Fibroblast of skin of scalp (primary cell): ENCODE measurements at places on chromosomes 1 and 21.

GRCh38 chr1:202274611-202275010 is 67.1 kb downstream of the UBE2T start:
- peak; percentile 47 for DNase-seq

DNA sequence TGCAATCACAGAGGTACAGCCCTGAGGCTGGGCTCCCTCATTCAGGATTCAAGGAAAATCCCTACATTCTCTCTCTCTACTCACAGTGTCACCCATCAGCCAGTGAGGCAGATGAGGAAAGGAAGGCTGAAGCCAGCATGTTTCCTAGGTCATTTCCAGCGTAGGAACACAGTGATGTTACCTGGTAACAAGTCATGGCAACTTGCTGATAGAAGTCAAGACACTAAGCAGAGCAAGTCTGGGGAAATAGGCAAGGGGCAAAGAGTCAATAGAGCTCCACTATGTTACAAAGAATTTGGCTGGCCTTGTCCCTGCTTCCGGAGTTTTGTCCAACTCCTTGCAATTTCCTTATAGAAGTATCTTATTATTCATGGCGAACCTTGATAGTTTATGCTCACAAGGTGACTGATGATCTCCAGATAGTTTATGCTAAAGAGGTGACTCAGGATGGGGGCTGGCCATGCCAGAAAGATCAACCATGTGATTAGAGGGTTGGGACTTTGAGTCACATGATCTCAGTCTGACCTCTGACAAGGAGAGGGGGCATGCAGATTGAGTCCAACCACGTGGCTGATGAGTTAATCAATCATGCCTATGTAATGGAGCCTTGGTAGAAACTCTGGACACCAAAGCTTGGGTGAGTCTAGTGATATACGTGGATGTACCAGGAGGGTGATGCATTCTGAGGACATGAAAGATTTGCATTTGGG is 51.1 kb downstream of the SUSD4 start:
- no peak for DNase-seq

- DNase-seq: no peak
Observed at GRCh38 chr21:27759091-27759659, 792.3 kb upstream of the ADAMTS5 start.

DNA sequence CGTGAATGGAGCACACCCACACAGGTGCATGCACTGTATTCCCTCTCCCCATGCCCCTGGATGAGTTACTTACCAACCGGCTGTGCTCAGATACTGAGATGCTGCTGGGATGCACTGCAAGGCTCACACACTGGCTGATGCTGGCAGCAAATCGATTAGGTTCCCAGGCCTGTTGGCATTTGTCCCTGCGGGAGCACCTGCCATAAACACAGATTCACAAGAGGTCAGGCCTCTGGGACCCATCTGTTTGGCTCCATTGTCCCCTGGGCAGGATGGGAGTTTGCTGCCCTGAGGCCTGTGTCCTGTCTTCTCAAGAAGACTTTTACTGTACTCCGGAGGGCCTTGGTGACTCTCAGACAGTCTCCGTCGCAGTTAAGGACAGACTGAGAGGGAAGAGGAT is 145.4 kb downstream of the PLXNA2 start:
- no peak for DNase-seq

DNA sequence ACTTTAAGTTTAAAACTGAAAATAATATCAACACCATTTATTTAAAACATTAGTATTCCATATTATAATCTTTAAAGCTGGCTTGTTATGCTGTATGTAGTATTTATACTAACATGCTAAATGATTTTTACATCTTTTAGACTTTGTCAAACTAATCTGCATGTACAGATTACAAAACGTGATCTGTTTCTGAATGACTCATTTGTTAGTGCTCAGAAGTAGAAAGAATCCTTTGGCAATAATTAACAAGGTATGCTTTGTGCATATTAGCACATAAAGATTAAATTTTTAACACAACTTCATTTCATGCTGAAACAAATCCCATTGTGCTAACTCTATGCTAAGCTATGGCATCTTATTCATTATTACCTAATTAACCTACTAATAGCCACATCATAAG is 242.4 kb downstream of the BARHL2 start:
- no peak for DNase-seq

- peak; percentile 68 for DNase-seq
Observed at GRCh38 chr1:240508950-240509349, 103.0 kb downstream of the GREM2 start.

GRCh38 chr1:82994616-82995263 is 1004.2 kb downstream of the TTLL7 start:
- peak; percentile 51 for DNase-seq

DNA sequence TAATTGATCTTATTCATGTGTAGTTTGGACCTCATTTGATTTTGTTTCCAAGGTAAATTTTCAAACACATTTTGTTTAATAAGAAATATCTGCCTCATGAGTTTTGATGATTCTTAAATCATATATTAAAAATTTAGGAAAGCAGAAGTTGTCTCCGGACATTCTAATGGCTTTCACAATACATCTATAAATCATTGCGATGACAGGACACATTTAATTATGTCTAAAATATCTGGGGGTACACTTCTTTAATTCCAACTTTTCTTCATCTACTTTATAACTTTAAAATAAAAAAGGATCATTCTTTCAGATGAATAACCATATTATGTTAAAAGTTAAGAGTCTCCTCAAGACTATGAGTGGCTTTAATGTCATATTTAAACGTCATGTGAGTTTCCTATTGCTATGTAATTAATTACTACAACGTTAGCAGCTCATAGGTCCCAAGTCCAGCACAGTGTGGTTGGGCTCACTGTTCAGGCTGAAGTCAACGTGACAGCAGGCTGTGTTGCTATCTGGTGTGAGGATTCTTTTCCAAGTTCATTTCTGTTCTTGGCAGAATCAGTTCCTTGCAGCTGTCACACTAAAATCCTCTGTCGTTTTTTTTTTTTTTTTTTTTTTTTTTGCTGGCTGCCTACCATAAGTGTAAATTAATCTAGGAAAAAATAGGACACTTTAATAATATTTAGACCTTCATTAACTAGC is 893.5 kb downstream of the LTN1 start:
- peak; percentile 7 for DNase-seq

DNA sequence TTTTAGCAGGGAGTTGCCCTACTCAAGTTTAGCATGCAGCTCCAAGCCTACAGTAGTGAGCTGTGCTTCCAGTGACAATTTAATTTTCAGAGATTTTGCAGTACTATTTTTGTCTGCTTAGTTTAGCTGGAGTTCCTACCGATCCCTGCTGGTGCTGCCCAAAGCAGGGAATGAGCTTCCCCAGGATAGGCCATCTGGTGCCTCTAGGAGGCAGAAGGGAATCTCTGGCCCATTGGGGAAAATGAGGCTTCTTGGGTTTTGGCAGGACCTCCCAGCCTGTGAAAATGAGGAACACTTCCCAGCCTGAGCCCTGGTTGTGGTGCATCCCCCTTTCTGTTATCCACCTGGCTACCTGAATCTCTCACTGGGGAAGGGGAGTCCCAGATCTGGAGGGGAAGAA is 149.2 kb downstream of the RASAL2 start:
- no peak for DNase-seq

DNA sequence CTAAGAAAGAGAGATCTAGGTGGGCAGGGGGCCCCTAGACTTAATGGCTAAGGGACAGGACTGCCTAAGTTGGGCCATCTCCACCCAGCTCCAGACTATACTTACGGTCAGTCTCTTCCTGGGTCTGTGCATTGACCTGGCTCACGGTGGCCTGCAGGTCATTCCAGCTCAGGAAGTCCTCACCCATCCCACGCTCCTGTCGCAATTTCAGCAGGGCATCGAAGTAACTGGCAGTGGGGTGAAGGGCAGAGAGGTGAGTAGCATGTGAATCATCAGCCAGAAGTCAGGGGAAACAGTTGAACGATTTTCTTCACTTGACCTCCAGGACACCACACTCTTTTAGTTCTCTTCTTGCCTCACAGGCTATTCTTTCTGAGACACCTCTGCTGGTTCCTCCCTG is 20.5 kb downstream of the IQGAP3 start:
- DNase-seq: no peak

DNA sequence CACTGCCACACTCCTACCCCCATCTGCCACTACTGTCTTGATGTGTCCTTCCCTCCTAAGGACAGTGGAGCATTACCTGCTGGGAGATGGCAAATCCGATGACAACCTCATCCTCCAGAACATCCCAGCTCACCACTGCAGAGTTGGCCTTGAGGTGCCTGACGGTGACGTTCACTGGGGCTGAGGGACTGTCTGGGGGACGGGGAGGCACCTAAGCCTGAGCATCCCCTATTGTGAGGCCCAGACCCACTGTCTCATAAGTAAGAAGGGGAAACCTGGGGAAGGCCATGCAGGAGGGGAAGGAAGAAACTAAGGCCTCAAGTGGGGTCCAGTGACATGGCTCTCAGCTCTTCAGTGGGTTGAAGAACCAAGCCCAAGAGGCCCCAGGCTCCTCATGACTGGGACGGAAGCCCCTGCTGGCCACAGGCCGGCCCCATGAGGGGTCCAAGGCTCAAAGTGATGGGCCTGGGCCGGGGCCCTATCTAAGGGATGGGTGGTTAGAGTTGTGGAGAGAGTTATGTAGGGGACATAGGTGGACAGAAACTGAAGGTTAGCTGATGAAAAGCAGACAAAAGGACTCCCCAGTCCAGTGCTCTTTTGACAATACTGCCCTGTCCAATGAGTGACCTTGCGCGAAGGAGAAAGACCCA is 1.8 kb downstream of the FNDC5 start:
- no peak for DNase-seq

- no peak for DNase-seq
Observed at GRCh38 chr1:164473544-164473943, 85.4 kb upstream of the PBX1 start.

- DNase-seq: no peak
Observed at GRCh38 chr1:220878191-220879075, 810 bp upstream of the HLX start.

- DNase-seq: no peak
Observed at GRCh38 chr1:159275891-159276290, 26.2 kb upstream of the FCER1A start.

- no peak for DNase-seq
Observed at GRCh38 chr1:87702455-87702854, 373.8 kb downstream of the LMO4 start.

DNA sequence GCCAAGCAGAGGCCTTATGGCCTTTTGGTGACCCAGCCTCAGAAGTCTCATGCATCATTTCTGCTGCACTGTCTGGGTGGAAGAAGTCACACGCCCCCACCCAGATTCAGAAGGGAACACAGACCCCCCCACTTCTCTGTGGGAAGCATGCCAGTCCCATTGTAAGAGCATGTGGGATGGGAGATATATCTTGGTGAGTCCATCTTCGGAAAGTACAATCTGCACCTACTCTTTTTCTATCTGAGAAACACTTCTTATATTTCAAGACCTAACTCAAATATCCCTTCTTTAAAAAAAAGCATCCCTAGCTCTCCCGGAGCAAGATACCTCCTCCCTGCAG is 159.6 kb upstream of the FGGY start:
- DNase-seq: no peak

DNA sequence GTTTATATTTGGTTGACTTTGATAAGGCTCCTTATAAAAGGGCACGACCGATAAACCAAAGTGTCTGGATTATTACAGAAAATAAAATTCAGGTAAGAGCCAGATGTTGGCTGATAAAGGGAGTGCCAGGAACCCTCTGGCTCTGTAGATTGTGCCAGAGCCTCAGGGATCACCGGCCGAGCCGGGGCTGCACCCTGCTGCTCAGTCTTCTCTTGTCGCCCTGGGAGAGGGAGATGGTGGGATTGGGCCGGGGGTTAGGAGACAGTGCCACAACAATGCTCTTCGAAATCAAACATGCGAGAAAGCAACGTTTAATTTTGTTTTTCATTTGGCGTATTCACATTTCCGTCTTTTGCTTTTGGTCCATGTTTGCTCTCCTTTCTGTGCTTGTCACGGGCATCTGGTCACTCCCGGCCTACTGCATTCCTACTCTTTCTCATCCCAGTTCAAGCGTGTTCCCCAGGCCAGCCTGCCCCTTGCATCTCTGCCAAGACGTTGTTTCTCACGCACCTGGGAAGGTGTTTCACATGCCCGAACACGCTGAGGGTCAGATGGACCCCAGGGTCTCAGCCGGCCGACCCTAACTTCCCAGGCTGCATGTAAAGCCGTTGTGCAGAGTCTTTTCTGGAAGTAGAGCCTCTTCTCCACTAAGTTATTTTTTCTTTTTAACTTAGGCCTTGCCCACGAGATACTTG is 18.8 kb upstream of the C2CD2 start:
- no peak for DNase-seq

- DNase-seq: peak; percentile 37
Observed at GRCh38 chr1:154329551-154330131, 4.3 kb downstream of the ATP8B2 start.

- DNase-seq: no peak
Observed at GRCh38 chr1:174965362-174966007, 34.3 kb upstream of the CACYBP start.
